Stimulated activated memory B cell treated with anti-CD40 and anti-IgM and Interleukin-4, amounts not matched to agents 10 μg/mL and 1 μg/mL and 100 μg/mL, for 72 hours (primary cell): ENCODE measurements at places on chromosomes 16 and 17.

DNA sequence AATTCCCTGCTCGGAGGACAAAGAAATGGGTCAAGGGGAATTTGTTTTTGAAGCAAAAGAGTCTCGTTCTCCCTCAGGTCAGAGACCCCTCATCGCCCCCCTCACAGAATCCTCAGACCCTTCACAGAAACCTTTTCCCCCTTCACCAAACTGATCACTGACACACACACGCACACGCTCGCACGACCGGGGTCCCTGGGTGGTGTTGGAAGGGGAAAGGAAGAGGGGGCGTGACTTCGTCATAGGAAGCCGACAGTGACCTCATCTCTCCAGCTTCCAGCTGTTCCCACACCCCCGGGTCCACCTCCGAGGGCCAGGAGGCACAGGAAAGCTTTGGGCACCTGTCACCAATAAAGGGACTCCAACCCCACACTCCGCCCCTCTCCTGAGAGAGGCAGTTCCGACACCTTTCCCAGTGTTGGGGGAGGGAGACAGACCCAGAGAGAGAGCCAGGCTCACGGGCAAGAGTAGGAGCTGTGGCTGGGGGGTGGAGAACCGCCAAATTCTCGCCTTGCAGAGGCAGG, 1.2 kb downstream of the ASGR1 start:
- no peak for ATAC-seq

DNA sequence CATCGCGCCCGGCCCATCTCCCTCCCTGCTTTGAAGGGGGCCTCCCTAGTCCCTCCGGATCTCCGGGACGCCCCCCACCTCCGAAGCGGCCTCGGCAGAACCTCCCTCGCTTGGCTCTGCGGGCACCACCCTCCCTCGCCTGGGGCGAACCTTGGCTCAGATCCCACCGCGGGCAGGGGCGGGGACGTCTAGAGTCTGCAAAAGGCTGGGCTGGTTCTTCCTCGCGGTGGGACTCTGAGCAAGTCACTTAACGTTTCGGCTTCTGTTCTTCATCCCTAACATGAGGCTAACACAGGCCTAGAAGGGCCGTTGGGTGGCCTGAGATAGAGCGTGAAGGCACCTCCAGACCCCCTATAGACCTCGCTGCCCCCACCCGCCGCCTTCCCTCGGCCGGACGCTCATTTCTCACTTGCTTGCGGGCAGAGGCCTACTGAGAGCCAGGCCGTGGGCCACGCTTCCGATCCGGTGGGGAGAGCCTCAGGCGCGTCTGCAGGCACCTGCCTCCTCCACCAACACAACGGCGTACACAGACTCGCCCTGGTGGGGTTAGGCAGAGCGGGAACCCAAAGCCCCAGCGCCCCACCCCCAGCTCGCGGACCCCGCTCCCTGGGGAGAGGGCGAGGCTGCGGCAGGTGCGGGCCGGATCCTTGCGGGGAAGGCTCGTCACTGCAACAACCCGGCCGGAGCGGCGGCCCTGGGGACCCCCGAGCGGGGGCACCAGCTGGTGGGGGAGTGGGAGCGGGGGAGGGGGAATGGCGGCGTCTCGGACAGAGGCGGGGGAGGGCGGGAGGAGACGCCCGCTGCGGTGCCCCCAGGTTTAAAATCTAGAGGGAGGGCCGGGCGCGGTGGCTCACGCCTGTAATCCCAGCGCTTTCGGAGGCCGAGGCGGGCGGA, 5.4 kb downstream of the MYO1C start:
- ATAC-seq, result peak; percentile 57

DNA sequence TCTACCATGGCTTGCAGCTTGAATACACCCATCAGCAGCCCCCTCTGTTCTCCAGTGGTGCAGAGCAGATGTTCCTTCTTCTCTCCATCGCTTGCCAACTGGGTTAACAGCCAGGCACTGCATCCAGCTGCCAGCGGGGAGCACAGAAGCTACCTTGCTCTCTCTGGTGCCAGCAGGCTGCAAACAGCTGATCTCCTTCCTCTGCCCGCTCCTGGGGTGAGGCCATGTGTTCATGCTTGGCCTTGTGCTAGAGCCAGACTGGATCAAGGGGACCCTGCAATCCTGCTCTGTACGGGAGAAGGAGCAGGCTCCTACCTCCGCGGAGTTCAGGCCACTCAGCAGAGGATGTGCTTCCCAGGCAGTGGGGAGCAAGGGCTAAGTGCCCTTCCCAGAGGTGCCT, 24.1 kb upstream of the ENGASE start:
- ATAC-seq, result no peak

- no peak for ATAC-seq
Measured at GRCh38 chr17:33779234-33779591, 475.9 kb upstream of the CCL2 start.

GRCh38 chr17:75566834-75567233, 20.8 kb upstream of the MYO15B start:
- ATAC-seq, result peak; percentile 66

GRCh38 chr17:82519971-82520903, 705 bp downstream of the FOXK2 start:
- ATAC-seq, result peak; percentile 54

GRCh38 chr17:1384905-1385435, 15.1 kb downstream of the YWHAE start:
- ATAC-seq, result no peak

- ATAC-seq, result no peak
Measured at GRCh38 chr16:50592996-50593395, 44.8 kb downstream of the NKD1 start.

GRCh38 chr17:4249452-4250029, 14.2 kb downstream of the ANKFY1 start:
- no peak for ATAC-seq

GRCh38 chr17:29154516-29155226, 25.5 kb downstream of the MYO18A start:
- ATAC-seq, result no peak

DNA sequence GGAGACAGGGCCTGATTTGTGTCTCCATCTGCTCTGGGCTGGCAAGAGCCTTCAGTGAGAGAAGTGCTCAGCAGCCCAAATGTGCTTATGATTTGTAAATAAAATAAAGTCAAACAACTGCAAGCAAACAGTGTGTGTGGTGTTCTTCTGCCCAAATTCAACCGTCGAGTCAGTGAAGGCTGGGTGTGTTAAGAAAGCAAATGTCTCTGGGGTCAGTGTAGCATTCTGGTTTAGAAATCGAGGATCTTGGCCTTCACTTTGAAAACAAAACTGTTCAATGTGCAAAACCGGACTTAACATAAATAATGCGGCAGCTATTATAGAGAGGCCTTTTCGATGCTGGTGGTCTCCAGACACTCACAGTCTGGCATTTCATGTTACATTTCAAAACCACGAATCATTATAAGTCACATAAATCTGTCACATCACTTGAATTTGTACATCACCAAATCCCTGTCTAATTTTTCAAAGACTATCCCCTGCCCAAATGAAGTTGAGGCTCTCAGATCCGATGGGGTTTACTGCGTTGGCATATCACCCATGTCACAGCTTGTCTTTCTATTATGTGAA, 158.6 kb upstream of the MYOCD start:
- ATAC-seq, result no peak

DNA sequence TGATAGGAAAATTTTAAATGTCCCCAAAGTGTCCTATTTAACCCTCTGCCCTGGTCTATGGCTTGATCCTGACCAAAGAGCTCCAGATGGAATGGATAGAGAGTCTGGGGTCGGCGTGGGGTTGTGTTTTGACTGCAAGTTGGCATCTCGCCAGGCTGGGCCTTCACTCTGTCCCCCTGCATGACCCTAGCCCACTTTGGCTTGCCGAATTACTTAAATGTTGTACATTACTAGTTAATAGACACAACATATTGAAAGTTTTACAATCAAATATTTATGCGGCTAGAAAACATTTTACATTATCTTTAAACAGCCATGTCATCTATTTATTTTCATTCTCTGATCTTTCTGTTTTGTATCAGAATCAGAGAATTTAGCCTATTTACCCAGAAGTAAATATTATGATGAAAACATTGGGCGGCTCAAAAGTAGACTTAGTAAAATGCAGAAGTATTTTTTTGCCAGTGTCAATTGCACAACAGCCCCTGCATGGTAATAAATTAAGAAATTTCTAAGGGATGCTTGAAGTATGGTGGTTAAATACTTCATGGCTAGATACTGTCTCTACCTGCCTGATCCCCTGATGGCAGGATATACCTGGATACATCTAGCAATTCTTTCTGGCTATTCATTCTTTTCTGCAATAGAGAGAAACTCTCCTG, 18.8 kb upstream of the MYOCD start:
- no peak for ATAC-seq

GRCh38 chr16:4114257-4115208, 1.7 kb downstream of the ADCY9 start:
- ATAC-seq, result no peak

- ATAC-seq, result no peak
Measured at GRCh38 chr16:30187971-30188561, 4.7 kb downstream of the CORO1A start.

DNA sequence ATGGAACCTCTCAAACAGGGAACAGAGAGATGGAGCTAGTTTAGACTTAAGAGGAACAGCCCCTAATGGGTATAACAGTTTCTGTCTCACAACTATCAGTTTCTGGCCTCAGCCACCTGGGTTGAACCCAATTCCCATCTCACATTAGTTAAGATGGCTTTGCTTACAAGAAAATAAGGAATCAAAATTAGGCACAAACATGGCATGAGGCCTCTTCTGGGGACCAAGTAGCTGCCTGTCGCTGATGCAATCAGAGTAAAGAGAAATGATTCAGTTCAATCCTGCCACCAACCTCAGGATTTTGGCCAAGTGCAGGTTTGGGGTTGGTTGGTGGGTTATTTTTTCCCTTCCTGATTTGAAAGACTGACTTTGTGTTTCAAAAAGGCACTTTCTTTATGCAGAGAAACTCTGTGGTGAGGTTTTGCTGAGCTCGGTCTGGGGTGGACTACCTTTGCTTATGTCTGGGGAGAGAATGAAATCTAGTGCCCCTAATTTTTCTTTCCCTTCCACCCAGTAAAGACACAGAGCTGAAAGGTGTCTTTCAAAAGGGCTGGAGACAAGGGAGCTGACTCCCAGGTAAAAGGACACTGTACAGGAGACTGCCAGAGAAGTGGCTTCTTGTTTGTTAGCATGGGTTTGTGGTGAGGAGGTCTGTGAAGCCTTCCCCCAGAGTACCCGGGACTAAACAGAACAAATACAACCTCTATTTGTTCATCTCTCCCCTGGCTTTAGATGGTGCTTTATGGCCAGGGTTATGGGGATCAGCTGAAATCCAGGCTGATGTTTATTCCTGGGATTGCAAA, 44.8 kb upstream of the NFAT5 start:
- ATAC-seq, result peak; percentile 48

DNA sequence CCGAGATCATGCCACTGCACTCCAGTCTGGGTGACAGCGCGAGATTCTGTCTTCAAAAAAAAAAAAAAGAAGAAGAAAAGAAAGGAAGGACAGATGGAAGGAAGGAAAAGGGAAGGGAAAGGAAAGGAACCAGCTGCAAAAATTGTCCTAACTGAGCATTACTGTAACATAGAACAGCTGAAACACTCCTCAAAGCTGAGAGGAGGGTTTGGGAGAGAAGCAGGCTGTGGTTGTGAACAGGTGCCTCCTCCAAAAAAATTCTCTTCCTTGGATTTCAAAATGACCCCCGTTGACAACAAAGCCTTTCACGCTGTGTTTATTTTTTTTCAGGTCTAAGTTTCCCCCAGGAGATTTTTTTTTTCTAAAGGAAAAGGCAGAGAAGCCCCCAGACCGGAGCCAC, 541.4 kb downstream of the WWOX start:
- no peak for ATAC-seq

DNA sequence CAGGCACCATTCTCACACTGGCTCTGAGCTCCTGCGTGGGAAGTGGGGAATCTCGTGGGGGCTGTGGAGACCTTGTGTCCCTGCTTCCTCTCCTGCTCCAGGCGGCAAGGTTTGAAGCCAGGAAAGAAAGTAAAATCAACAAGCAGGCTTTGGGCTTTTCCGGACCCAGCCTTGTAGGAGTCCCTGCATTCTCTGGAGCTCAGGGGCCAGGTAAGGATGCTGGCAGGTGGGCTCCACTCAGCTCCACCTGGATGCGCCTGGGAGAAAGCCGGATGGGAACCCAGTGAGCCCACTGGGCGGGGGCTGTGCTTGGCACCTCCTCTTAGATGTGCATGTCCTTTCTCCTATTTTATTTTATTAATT, 362.5 kb downstream of the SEC14L1 start:
- ATAC-seq, result no peak

- no peak for ATAC-seq
Measured at GRCh38 chr16:23855010-23855409, 19.2 kb downstream of the PRKCB start.

DNA sequence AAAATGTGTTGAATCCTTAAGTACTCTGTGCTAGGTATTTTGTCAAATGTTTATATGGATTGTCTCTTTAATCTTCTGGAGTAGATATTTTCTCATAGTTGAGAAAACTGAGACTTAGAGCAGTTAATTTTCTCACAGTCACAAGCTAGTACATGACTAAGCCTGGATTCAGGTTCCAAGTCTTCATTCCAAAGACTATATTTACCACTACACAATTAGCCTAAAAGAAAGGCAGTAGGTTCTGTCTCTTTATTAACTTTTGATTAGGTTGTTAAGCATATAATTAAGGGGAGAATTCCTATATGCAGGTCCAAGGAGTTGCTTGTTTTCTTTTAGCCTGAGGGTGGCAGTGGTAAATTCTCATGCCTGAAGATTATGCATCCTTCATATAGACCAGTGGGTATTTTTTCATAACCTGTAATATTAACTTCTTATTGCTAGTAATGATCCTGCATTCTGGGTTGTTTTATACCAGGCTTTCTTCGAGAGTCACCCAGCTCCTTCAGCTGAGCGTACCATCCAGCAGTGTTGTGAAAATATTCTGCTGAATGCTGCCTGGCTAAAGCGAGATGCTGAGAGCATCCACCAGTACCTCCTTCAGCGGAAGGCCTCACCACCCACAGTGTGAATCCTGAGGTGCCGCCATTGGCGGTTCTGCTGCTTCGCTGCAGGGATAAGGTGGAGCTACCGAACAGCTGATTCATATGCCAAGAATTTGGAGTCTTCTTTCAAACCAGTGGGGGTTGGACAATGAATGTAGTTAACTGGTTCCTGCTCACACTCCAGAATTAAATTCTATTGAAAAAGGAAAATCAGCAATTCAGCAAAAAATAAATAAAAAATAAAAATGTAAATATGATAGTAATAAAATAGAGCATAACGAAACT, 28.2 kb upstream of the KPNB1 start:
- ATAC-seq, result no peak

- no peak for ATAC-seq
Measured at GRCh38 chr16:86515413-86515776, 5.1 kb downstream of the FOXF1 start.

- ATAC-seq, result no peak
Measured at GRCh38 chr16:29898804-29899515, 390 bp downstream of the SEZ6L2 start.

- ATAC-seq, result no peak
Measured at GRCh38 chr17:8835631-8836364, 31.7 kb downstream of the PIK3R6 start.

GRCh38 chr16:1401758-1402154, 12.7 kb downstream of the UNKL start:
- ATAC-seq, result no peak
